ENCODE measurements at places on chromosomes 12 and 14.

DNA sequence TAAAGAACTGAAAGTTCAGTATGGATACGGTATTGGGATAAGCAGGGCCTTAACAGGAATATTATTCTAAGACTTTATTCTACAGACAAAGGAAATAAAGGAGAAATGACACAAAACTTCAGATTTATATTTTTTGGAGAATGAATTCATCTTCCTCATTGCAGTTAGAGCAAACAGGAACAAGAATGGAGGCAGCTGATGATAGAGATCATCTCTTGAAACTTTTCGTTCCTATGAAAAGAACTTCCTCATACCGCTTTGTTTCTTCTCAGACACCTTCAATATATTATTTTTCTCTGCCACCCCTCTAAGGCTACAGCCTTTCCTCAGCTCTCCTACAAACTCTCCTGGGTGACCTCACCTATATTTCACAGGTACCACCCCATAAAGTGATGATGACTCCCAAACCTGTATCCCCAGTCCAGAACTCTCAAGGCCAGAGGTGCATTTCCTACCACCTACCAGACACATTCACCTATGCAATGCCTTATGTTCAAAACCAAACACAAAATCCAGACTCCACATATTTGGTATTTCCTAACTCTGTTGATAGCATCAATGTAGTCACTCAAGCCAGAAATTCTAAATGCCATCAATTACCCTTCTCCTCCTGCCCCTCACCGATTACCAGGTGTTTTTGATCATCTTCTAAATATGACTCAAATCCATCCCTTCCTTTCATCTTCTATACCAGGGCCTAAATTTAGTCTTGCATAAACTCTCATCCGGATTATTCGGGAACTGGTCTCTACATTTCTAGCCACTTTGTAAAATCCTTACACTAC is 7.4 kb downstream of the MAP4K5 start:
- DNase-seq: no peak

DNA sequence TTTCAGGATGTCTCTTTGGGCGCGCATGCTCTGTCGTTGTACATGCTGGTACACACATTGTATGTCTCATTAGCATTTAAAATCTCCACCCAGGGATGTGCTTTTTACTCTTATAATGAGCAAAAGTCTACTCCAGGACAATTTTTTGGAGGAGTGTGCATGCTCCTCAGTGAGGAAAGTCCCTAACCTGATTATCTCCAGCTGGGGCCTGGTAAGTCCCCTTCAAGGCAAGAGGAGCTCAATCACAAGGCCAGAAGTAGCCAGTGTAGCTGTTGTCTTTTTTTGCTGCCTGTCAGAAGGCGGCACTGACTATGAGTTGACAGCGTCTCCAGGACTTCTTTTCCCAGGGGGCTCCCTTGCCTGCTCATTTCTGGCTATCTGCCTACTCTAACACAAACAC is 218.3 kb upstream of the CNTN1 start:
- DNase-seq: no peak

DNA sequence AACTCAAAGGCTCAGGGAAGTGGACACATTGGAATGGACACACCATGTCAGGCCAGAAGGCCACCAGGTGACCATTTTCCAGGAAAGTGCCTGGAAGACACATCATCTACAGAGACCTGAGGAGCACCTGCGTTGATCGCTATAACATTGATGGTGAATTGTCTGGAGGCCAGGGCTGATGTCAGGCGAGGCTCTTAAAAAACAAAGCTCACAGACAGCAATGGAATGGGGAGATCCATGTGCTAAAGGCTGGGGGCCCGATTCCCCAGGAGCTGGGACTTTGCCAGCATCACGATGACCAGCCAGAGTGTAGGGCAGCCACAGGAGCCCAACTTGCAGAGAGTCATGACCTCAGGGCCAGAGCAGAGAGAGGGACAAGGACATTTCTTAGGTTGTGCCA is 30.3 kb downstream of the DIO3 start:
- no peak for DNase-seq

GRCh38 chr12:77124767-77125166 is 59.4 kb upstream of the E2F7 start:
- no peak for DNase-seq

DNA sequence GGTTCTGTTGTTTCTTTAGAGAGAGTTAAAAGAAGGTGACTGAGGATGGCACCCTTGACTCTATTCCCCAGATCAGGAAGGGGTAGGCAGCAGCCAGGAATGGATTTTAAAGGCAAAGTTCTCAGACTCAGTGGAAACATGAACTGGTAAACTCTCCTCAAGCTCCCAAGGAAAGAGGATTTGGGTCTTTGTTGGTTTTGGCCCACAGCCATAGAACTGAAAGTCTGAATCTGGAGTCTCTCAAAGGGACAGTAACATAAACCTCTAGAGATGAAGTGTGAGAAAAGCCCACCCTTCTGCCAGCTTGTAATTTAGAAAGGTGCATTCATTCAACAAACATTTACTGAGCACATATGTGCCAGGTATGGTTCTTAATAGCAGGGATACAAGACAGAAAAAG is 28.6 kb upstream of the BLTP3B start:
- no peak for DNase-seq

- no peak for DNase-seq
Measured at GRCh38 chr14:94540031-94540794, 21.0 kb upstream of the SERPINA4 start.

DNA sequence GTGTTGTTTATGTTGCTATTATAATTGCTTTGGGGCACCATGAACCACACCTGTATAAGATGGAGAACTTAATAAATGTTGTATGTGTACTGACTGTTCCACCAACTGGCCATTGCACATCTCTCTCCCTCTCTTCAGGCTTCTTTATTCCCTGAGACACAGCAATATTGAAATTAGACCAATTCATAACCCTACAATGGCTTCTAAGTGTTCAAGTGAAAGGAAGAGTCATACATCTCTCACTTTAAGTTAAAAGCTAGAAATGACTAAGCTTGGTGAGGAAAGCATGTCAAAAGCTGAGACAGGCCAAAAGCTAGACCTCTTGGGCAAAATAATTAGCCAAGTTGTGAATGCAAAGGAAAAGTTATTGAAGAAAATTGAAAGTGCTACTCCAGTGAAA is 373.3 kb downstream of the RGS6 start:
- no peak for DNase-seq

DNA sequence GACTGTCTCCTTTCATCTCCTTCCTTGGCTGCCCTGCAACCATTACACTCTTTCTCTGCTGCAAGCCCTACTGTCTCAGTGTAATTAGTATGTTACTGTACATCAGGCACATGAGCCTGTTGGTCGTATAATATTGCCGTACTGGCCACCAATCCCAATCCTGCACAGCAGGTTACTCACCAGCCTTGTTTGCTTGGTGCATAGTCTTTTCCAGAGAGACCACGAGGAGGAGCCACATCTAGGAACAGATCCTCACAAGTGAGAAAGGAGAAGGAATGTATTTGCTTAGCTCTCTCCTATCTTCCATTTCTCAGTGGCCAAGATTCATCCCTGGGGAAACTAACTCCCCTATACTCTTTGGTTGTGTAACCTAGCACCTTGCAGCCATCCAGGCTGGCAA is 33.0 kb upstream of the BICDL1 start:
- no peak for DNase-seq

- no peak for DNase-seq
Measured at GRCh38 chr12:39986674-39987073, 119.2 kb downstream of the SLC2A13 start.

- peak; percentile 61 for DNase-seq
Measured at GRCh38 chr12:47949441-47950341, 13.7 kb upstream of the TMEM106C start.

All from NCI-H1436 (cell line).